SJSA1 (cell line): ENCODE measurements at places on chromosomes 7 and 10. TPM values are rescaled to one million over a fixed set of nuclear protein-coding genes. Genes with fewer than 3 reads are reported as not detected.

Gene CALCR
- total RNA-seq: not detected in 2 replicates

Gene CHN2
- total RNA-seq: 0.21 TPM in 1 of 2 replicates, not detected in the other

Gene MALRD1
- under 0.01 TPM in 1 of 2 replicates, not detected in the other for total RNA-seq

DNA sequence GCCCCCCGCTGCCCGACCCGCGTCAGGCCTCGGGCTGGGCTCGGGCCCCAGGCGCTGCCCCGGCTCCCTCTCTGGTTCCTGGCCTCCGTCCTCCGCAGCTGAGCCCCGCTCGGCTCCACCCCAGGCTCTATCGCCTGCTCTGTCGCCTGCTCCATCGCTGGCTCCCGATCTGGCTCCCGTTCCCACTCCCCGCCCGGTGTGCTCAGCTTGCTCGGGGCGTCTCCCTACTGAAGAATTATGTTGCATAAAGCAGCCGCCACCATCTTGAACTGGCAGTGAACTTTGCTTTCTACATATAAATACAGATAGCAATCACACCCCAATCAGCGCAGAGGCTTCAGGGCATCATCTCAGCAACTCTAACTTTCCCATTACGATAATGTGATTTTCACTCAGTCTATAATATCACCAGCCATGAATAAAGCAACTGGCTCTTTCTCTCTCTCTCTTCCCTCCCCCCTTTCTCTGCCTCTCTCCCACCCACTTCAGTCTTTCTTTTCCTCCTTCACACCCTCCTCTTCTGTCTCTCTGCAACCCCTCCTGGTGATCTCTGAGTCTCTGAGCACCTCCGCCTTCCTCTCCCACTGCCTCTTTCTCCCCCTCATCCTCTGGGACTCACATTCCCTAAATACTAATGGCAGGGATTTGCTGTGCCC is 43.3 kb upstream of the BTRC start:
- no peak overlapping the region for H3K27ac ChIP-seq
- no peaks in the 10 kb centered on the region for H3K4me1 ChIP-seq
- H3K27me3 ChIP-seq: peaks cover 54% of the 10 kb centered on the region
- no peak overlapping the region for H3K4me3 ChIP-seq
- H3K36me3 ChIP-seq: no peaks in the 10 kb centered on the region

- H3K27ac ChIP-seq: no peak overlapping the region
- no peaks in the 10 kb centered on the region for H3K27me3 ChIP-seq
- H3K4me3 ChIP-seq: no peak overlapping the region
Observed at GRCh38 chr10:123522702-123523312, 143.3 kb upstream of the GPR26 start.

DNA sequence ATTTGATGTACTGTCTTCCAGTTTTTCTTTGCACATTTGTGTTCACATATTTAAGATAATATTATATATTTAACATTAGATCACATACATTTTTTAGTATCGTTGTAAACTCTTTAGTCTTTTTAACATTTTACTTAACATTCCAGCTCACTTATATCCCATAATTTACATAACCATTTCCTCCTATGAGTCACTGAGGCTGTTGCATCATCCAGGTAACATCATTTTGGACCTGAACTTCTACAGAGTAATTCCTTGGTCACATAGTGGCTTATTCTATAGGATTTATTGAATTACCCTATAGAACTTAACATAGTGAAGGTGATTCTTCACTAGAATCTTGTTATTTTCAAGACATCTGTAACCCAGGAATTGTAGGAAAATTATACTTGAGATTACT is 194.4 kb downstream of the POU6F2 start:
- H3K4me3 ChIP-seq: no peak overlapping the region
- no peaks in the 10 kb centered on the region for H3K27me3 ChIP-seq
- no peaks in the 10 kb centered on the region for H3K36me3 ChIP-seq
- no peak overlapping the region for H3K27ac ChIP-seq
- DNase-seq: no peak
- H3K4me1 ChIP-seq: no peaks in the 10 kb centered on the region

DNA sequence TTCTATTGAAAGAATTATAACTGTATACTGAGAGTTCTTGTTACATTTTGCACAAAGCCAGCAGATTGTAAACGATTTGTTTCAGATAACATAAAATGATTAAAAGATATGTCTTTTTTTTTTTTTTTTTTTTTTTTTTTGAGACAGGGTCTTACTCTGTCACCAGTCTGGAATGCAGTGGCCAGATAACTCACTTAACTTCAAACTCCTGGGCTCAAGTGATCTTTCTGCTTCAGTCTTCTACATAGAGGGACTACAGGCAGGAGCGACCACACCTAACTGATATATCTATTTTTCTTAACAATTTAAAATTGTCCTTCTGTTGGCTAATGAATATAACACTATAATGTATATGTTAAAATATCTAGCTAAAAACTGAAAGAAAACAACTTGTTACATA is 317.3 kb upstream of the CACNA2D1 start:
- no peak overlapping the region for H3K4me3 ChIP-seq
- H3K36me3 ChIP-seq: no peaks in the 10 kb centered on the region
- no peaks in the 10 kb centered on the region for H3K27me3 ChIP-seq
